GDM1 (cell line): ENCODE measurements at places on chromosomes 4 and X.

DNA sequence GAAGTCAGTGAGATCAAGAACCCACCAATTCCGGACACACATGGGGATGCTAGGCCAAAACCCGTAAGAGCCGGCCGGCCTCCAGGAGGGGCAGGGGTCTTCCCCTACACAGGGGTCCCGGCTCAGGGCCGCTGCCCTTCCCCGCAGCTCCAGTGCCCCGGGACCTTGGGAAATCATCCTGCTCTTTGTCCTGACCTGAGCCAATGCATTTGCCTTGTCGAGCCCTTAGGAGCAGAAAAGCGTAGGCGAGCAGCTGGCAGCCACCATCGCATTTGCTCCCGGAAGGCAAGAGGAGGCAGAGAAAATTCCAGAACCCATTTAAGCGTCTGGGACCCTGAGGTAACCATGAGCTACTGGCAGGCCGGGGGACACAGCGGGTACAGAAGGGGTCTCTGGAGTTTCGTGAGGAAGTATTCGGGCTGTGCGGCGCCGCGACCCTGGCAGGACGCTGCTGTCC is 7.4 kb upstream of the TNIP2 start:
- no peak for DNase-seq

DNA sequence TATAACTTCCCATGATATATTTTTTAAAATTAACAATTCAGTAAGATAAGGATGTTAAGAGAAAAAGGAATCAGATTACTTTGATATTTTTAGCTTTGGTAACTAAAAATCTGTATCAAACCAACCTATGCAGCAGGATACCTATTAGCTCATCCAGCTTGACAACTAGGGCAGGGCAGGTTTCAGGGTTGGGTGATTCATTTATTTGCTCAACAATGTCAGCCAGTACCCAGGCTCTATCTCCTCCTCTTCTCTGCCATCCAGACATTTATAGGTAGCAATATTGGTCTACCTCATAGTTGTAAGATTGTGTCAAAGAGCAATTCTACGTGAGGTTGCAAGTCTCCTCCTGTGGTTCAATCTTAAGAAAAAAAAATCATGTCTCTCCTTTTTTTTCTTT is 421.9 kb downstream of the ANKRD50 start:
- no peak for DNase-seq

DNA sequence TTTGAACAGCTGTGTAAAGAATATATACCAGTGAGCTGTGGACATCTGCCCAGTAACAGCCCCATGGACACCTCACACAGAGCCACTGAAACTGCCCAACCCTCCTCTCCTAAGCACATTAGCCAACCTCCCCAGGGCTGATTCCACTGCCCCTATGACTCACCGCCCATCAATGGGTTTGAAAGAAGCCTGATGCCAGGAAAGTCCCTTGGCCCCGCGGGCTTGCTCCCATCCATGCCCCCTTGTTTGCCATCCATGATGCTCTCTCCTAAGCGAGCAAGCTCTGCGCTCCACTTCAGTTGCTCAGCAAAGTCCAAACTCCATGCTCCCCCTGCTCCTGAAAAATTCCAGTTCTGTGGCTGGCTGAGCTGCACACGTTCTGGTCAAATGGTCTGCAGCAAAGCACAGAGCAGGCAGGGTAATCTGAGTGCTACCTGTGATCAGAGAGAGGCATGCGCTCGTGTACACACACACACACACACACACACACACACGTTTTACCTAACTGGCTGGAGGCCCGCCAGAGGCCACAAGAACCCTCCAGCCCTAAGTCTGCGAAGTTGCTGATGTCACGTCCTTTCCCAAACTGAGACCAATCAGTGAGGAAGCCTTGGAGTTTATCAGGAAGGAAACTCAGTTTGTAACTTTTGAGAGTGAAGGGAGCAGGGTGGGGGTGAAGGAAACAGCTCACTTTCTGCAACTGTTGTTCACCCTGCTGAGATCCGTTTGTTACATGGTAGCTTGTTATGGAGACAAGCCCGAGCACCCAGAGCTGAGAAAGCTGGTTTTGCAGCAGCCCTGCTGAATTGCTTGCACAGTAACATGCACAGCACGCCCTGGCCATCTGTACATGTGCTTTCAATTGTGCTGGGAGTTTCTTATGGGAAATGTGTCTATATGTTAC is at the start of gene ASB9:
TSS of gene ASB9 (minus strand) at position 466 of the 904 bp plus-strand sequence. CDS start at position 257, 209 bp downstream.
- DNase-seq, result peak; percentile 59

- peak; percentile 75 for DNase-seq
These were observed 107.5 kb upstream of the ACSL4 start for GRCh38 chrX:109840585-109840984.

- DNase-seq, result no peak
These were observed 42.3 kb upstream of the ACSL4 start for GRCh38 chrX:109775386-109775785.

DNA sequence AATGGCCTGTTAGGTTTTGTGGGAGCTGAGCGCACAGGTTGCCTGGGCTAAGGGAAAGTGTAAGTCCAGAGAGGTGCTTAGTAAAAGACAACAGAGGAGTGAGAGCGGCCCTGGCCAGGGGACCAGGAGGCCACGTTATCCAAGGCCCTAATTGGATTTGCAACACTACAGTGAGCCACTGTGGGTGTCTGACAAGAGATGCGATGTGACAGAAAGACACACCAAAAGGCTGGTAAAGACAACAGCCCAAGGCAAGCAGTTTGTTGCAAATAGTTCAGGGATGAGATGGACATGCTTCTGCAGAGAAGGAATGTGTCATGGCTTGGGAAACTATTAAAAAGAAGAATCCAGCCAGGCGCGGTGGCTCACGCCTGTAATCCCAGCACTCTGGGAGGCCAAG is 162.7 kb upstream of the KIT start:
- DNase-seq, result no peak

DNA sequence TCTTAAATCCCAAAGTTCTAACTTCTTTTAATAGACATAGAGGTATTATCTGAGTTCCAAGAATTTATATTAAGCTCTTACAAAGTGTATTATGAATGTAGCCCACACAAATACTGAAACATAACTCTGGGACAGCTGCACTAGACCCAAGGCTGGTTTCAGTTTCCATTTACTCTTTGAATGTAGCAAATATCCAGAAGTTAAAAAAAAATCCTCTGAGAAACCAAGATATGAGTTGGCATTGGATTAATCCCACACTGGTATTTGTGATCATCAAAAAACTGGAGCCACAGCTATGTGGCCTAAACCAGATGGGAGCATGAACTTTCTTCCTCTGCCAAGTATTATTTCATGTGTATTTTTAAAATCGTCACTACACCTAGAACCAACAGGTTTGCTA is 23.6 kb upstream of the SMPX start:
- DNase-seq, result no peak

DNA sequence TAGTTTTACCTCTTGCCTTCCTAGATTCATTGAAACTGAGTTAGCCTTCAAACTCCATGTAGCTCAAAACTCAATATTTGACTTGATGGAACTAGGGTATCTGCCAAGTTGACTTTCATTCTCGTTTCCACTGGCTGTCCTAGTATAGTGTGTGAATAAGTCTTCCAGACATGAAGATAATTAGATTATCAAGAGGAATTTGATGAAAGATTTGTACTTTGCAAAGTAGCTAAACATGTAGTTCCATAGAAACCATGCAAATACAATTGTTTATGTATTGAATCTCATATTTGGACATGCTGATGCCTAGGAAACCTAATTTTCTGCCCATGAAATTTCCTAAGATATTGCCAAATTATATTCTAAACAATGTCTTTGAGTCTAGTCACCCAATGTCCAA is 297.5 kb downstream of the ARHGAP24 start:
- no peak for DNase-seq

GRCh38 chr4:44544158-44544557 is 95.5 kb upstream of the KCTD8 start:
- no peak for DNase-seq

DNA sequence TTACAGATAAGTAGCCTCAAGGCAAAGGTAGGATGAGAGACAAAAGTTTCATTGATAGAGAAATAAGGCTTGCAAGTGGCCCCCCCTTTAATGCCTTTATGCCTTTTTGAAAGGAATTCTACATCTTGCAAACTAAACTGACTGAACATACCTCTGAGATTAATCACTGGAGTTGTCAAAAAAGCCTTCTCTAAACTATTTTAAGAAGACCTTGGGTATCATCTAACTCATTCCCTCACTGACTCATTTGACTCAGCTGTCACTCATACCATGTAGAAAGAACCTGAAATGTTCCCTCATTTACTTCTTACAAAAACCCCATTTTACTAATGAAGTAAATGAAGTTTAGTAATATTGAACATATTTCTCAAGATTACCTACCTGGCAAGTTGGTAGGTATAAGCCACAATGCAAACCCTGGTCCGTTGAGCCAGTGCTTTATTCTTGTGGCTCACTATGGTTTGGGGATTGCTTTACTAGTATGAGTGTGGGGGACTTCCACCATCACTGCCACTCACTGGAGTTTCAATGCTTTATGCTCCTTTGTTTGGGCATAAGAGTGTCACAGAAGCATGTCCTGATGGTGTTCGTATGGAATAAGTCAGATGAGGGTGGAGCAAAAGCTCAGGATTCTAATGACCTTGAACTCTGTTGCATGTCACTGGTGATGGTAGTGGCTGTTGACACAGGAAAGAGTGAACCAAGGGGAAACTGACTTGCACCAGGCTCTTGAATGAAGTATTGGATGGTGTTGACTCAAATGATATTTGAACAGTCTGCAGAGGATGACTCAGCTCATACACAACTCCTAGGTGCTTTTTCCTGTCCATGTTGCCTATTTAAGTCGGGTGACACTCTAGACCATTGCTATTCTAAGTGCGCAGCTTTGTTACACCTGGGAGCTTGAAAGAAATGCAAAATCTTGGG is 305.5 kb upstream of the EMCN start:
- DNase-seq, result no peak

GRCh38 chr4:80876810-80877209 is 153.7 kb upstream of the BMP3 start:
- no peak for DNase-seq

GRCh38 chr4:88419874-88420273 is 37.0 kb upstream of the HERC5 start:
- no peak for DNase-seq

DNA sequence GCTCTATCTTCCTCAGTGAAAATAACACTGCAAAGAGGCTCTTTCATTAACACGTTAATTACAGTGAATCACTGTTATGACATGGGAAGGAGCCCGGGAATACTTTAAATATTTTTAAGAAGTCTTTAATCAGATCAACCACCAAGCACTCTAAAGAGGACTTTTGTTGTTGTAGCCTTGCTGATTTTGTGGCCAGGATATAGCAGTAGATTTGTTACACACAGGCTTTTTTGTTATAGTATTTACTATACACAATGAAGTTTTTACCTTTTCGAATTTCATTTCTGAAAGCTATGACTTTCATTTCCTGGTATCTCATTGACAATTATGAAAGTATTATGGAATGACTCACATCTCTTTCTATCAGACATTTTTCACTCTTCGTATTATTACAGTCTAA is 20.3 kb downstream of the FGF13 start:
- no peak for DNase-seq

DNA sequence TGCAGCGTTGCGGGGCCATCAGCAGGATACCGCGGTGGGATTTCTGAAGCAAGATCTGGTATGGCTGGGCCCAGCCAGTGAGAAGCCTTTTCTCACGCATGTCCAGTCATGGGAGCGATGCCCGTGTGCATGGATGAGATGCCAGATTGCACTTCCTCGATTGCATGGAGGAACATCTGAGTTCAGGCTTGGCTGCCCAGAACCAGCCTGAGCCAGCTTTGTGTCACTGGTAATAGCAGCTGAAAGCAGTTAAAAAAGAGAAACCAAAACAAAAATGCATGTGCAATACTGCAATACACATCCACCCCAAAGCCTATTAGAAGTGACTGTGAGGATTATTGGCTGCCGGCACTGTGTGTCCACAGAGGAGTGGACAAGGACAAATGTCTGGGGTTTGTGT is 59.3 kb downstream of the PSAPL1 start:
- no peak for DNase-seq

- no peak for DNase-seq
These were observed 1724.0 kb downstream of the RPA4 start for GRCh38 chrX:98607739-98608138.

- no peak for DNase-seq
These were observed 162.0 kb downstream of the RNF150 start for GRCh38 chr4:140971077-140971792.

- DNase-seq, result no peak
These were observed 857 bp downstream of the SCML1 start for GRCh38 chrX:17737986-17738713.

DNA sequence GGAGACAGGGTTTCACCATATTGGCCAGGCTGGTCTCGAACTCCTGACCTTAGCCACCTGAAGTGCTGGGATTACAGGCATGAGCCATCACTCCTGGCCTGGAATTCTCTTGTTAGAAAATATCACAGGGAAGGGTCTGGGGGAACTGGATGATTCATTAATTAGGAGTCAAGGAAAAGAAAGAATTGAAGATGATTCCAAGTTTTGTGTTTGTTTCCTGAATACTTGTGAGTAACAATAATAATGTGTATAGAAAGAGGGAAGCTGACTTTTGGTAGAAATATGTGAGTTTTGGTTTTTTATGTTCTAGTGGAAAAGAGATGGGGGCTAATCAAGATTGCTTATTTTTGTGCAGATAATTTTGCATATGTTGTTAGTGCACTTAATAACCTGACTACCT is 77.3 kb upstream of the CLNK start:
- no peak for DNase-seq

DNA sequence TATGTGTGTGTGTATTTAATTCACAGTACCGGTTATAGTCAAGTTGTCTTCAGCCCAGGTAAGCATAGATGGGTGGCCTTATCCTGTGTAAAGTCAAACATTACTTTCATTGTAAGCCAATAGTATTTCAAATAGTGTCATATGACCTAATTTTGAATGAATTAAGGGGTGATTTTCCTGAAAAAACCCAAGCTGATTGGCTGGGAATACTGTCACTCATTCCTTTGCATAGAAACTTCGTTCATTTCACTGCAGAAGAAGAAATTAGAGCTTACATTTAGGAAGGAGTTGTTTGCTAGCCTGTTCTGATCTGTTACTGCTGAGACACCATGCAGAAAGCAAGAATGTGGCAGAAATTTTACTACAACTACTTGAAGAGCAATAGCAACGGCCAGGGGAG is 45.4 kb downstream of the SMARCAD1 start:
- no peak for DNase-seq

- no peak for DNase-seq
These were observed 5.5 kb upstream of the ATP2B3 start for GRCh38 chrX:153511784-153512500.
